ENCODE measurements at places on chromosomes 6 and 20. TPM values are rescaled to one million over a fixed set of nuclear protein-coding genes. Genes with fewer than 3 reads are reported as not detected.

The SLC35D3 gene
- not detected for total RNA-seq

The KIF13A gene
- total RNA-seq = 46.0 TPM

The ZNF391 gene
- total RNA-seq = 4.7 TPM

The STX11 gene
- 1.1 TPM for total RNA-seq

The MUC22 gene
- total RNA-seq = not detected

The STMN3 gene
- 26.8 TPM for total RNA-seq

The PRDM13 gene
- total RNA-seq = not detected

The SLC32A1 gene
- total RNA-seq = not detected

- no peak for DNase-seq
These were observed 34.6 kb upstream of the TBC1D22B start for GRCh38 chr6:37222992-37223391.

DNA sequence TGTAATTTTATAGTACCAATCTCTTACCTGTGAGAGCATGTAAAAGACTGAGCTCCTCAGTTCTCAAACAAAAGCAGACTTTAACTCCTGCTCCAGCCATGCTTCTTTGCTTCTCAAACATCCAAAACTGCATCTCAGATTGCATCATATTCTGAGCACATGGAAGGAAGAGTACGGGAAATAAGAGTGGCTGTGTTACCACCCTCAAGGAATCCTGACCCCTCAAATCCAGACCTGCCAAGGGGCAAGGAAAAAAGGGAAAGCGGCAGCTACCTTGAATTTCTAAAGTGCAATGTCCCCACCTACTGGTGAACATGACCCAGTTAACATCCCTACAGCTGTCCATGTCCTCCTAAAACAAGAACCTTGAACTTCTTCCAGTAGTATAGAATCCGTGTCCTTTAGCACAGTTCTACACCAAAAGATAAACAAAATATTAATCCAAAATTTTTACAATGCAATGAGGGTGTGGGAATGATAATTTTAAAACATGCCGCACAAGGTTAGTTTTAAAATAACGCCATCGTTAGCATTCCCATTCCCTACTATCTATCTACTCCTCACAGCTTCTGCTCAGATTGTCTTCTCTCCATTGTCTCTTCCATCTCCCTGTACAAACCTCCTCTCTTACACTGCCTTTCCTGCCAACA lies 34.1 kb upstream of the HLA-DQB1 start:
- peak; percentile 67 for DNase-seq

GRCh38 chr6:36755435-36756348 lies 58.1 kb downstream of the RAB44 start:
- peak; percentile 52 for DNase-seq

DNA sequence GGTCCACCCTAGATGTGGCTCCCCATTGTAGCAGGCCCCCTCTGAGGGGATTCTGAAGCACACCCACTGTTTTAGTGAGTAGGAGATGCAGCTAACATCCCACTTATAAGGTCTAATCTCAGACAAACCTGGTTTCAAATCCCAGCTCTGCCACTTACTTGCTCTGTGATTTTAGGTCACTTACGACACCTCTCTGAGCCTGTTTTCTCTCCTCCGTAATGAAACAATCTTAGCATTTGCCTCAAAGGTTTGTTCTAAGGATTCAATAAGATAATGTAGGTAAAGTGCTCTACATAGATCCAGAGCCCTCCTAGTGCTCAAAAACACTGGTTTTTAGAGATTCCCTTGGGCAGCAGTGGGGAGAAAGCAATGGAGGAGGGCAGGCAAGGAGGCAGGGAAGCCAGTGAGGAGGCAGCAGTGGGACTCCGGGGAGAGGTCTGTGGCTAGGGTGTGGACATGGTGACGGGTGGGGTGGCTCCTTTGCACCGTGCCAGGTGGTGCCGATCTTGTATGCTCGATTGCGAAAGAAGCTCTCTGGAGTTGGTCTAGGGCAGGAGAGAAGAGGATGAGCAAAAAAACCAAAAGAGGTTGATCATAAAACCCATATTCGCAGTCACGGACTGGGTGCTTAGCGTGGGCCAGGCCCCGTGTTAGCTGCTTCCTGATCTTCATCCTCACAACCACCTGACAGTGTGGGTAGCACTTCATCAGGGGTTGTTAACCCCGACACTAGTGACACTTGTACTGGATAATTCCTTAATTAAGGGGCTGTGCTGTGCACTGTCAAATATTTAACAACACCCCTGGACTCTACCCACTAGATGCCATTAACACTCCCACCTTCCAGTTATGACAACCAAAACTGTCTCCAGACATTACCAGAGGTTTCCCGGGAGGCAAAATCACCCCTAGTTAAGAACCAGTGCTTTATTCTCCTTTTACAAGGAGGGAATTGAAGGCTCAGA lies 16.8 kb upstream of the PTGIS start:
- DNase-seq = peak; percentile 44

DNA sequence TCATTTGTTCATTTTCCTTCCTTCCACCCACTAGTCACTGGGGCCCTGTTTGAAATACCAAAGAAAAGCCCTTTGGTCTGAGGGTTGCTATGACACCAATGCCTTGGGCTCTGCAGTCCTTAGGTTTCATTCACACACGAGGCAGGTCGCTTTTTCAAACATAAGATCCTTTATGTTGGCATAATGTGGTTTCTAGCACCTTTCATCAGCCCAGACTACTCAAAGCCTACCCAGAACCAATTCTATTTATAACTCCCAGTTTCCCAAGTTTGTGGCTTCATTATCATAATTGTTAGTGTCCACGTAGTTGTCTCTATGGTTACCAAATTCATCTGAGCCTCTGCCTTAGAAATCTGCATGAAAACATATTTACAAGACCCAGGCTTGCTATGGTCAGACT lies 6.6 kb upstream of the TP53RK start:
- DNase-seq = peak; percentile 60

DNA sequence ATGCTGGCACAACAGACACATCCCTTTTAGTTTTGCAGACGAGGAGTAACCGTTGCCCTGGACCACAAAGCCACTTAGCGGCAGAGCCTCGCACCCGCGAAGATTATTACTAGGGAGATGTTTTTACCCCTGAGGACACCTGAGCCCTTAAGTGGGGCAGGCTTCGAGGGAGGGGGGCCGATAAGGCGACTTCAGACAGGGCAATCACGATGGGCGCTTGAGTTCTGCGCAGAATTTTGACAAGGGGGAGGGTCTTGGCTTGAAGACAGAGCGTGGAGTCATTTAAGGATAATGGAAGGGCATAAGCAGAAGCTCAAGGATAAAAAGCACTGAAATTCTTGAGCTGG lies 650 bp upstream of the TTK start:
- DNase-seq = no peak

GRCh38 chr20:63045991-63046390 lies 39.2 kb upstream of the BHLHE23 start:
- no peak for DNase-seq

GRCh38 chr6:10310330-10310653 lies 104.6 kb downstream of the TFAP2A start:
- no peak for DNase-seq

DNA sequence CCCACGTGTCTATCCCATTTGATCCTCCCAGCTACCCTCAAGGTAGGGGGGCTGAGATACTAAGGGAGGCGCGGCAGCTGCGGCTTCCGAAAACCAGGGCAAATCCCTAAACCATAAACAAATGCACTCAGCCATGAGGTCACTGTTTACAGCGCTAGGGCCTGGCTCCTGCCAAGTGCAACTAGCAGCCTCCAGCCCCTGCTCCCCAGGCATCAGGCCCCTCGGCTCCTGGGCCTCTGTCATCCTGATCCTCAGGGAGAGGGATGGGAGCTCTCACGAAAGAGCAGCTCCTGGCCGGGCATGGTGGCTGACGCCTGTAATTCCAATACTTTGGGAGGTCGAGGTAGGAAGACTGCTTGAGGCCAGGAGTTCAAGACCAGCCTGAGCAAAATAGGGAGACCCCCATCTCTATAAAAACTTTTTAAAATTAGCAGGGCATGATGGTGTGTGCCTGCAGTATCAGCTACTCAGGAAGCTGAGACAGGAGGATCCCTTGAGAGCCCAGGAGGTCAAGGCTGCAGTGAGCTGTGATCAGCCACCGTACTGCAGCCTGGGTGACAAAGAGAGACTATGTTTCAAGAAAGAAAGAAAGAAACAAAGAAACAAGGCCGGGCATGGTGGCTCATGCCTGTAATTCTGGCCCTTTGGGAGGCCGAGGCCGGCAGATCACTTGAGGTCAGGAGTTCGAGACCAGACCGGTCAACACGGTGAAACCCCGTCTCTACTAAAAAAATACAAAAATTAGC lies 42.5 kb upstream of the TLDC2 start:
- DNase-seq = peak; percentile 53

- no peak for DNase-seq
These were observed 289.6 kb downstream of the EPM2A start for GRCh38 chr6:145445674-145446073.

- peak; percentile 76 for DNase-seq
These were observed 161.6 kb upstream of the TNFAIP3 start for GRCh38 chr6:137705160-137706082.

- no peak for DNase-seq
These were observed 22.8 kb downstream of the FOXQ1 start for GRCh38 chr6:1334684-1335083.

DNA sequence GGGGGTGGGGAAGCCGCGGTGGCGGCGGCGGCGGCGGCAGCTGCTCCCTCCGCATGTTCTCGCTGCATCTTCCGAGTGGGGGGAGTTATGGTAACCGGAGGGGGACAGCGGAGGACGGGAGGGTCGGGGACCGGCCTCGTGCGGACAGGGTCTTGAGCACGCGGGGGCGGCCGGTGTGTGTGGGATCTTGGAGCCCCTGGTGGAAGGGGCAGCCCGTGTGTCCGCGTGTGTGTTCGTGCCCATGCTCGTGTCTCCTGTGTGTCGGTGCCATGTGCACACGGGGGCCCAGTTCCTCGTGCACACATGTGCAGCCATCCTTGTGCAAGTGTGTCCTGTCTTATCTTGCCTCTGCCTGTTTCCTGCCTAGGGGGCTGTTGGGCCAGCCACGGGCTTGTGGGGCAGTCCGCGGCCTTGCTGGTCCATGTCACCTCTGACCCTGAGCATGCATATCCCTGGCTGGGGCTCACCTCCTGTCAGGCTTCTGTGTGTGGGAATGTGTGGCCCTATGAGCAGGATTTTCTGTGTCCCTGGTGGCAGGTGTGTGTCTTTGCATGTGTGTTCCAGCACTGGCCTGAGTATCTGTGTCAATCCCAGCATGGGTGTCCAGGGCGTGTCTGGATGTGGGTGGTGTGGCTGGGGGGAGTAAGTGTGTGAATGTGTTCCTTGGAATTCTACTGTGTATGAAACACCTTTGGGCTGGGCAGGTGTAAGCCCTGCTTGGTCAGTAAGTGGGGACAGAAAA lies 8.5 kb downstream of the SYNGAP1 start:
- DNase-seq = peak; percentile 75

- peak; percentile 27 for DNase-seq
These were observed 13.1 kb downstream of the LIN28B start for GRCh38 chr6:104969785-104970581.

GRCh38 chr6:27575594-27576361 lies 102.9 kb upstream of the ZNF184 start:
- DNase-seq = no peak

- DNase-seq = peak; percentile 58
These were observed 298.6 kb downstream of the SYNE1 start for GRCh38 chr6:152338335-152339125.

DNA sequence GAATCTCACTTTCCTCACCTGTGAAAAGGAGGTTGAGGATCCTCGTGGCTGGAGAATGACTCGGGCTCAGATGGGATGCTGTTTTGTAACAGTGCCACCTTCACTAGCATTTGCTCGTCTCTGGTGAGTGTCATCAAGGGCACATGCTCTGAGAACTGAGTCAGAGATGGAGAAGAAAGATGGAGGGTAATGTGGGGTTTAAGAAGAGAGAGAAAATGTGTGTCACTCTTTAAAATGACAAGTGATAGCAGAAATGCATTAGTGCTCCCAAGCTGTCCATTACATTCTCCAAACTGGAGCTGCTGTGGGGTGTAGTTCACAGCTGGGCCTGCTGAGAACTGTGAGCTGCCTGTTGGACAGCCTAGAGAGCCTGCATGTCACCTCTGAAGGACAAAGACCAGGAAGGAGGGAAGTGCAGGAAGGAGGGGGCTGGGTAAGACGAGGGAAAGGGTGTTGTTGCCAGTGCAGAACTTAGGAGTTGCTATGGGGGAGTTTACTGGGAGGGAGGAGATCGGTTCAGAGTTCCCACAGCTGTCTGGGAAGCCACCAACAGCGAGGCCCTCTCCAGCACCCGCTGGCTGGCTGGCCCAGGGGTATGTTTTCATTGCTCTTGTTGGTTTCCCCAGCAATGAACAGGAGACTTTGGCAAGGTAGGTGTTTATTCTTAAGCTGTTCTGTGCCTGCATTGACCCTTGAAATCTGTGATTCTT lies 19.8 kb downstream of the GMPR start:
- no peak for DNase-seq

GRCh38 chr6:89081423-89082322 lies 1.1 kb downstream of the PNRC1 start:
- peak; percentile 100 for DNase-seq

DNA sequence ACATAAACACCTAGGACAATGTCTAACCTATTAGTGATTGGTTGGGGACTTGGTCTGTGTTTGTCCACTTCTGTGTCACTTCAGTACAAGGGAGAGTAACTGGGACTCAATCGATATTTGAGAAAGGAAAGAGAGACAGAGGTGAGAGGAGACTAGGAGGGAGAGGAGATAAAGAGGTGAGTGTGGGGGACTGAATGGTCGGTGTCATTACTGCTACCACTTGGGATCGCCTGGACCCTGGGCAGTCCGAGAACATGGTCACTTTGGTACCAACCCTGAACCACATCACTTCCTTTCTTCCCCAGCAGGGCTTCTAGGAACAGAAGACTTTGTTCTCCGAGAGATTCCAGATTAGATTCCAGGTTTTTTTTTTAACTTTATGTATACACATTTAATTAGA lies 63.7 kb downstream of the GPR6 start:
- DNase-seq = no peak

GRCh38 chr20:50189681-50190250 lies 864 bp upstream of the CEBPB start:
- DNase-seq = peak; percentile 40

DNA sequence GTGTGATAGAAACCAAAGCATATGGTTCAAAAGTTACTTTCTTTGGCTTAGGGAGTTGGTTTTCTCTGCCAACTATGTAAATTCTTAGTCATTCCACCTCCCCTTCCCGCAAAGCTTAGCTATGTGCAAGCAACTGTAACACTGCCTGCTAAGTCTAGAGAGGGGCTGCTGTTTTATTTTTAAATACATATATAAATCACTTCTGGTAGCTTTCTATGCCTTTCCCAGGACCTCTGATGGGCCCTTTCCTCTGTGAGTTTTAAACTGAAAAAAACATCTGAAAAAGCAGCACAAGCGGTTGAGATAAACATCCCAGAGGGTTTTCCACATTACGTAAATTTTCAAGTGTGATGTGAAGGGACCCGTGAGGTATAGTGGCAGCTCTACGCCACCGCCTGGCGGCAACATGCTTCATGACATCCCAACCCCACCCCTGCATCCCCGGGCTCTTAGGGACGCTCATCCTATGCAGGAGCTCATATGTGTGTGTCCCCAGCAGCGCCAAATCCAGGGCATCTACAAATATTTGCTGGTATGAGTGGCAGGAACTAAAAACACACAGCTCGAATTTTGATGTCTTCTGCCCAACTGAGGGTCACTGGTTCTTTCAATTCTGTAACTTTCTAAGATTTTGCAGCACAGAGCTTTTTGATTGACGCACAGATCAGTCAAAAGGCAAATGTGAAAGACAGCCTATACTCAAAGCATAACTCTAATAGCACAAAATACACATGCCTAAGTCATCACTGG lies 12.7 kb downstream of the SAYSD1 start:
- DNase-seq = peak; percentile 48

All from GM23248 (cell line).